ENCODE measurements at places on chromosomes 4 and X.

DNA sequence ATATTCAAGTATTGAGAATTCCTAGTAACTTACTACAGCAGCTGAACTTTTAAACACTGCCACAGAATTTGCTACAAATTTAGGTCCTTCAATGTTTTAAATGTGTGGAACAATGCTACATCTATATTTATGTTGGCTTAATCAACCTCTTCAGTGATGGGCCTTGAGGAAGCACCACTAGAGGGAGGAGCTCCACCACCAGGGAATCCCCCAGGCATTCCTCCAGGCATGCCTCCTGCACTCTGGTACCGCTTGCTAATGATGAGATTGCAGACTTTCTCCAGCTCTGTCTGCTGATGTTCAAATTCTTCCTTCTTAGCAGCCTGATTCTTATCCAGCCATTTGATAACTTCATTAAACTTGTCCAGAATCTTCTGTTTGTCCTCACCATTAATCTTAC lies 190.8 kb downstream of the HTR2C start:
- DNase-seq, result no peak

DNA sequence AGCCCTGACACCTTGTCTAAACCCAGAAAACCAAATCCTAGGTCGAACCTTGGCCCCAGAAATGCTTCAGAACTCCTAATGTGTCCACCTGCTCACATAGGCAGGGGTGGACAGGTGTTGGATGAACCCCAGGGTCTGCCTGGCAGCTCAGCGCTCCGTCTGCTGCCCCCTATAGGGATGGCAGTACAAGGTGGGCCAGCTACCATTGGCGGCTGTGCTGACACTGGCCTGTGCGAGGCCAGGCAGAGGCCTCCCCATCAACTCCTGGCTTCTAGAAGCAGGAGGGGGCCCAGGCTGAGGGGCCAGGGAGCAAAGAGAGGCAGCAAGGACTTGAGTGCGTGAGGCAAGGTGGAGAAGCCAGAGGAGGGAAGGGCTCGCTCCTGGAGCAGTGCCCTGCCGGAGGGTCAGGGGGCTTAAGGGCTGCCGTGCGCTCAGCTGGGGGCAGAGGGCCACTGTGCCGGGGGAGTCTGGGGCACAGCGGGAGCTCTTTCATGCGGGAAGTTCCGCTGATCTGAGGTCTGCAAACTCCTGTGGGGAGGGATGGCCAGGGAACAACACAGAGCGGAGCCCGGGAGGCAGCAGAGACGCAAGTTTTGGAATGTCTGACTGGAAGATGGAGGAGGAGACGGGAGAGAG lies 20.6 kb downstream of the CCNQ start:
- no peak for DNase-seq

GRCh38 chrX:72568406-72569092 lies 4.1 kb downstream of the HDAC8 start:
- no peak for DNase-seq

DNA sequence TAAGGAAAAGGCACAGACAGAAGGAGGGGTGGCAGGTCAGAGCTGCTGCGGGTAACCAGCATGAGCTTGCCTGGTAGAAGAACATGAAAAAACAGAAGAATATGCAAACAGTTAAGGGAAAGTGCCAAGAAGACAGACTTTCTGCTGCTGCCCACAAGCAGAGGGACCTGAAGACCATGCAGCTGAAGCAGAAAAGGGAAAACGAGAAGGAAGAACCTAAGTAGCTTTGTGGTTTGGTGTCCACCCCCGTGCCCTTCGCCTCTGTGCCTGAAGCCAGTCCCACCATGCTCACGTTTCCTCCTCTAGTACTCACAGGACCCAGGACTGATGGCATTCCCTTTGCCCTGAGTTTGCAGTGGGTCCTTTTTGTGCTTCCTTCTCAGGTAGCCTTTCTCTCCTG lies 62.8 kb downstream of the UBA6 start:
- DNase-seq, result no peak

DNA sequence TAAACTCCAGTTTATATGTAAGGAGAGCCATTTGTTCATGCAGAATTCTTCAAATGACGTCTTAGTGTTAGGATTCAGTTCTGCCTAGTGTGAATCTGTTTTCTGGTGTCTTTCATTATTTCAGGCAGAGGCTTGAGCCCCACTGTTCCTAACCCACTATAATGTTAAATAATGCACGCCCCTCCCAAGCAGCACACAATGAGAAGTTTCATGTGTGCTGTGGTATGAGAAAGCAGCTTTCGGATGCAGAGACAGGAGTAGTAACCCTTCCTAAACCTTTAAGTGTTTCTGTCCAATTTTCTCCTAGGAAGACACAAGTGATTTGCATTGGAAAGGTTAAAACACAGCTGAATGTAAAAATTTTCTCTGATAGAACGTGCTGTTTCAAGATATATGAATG lies 54.5 kb downstream of the TRIM2 start:
- no peak for DNase-seq

GRCh38 chrX:9555354-9555753 lies 90.5 kb downstream of the TBL1X start:
- DNase-seq, result no peak

DNA sequence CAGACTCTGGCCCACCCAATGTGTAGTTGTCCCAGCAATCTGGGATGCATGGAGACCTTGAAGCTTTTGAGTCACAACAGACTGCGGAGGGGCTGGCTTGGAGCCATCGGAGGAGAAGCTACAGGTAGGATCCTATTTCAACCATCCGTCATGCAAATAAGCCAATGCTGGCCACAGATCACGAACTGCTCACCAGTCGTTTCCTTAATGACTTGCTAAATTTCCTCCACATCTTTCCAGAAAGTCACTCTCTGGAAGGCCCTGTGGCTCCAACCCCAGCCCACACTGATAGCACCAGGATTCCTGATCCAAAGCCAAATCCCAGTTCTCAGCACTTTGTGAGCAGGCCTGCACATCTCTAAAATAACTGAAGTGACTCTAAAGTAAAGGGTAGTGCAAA lies 321.3 kb downstream of the RAB28 start:
- DNase-seq, result no peak

GRCh38 chr4:161929956-161930355 lies 233.8 kb downstream of the FSTL5 start:
- DNase-seq, result no peak

DNA sequence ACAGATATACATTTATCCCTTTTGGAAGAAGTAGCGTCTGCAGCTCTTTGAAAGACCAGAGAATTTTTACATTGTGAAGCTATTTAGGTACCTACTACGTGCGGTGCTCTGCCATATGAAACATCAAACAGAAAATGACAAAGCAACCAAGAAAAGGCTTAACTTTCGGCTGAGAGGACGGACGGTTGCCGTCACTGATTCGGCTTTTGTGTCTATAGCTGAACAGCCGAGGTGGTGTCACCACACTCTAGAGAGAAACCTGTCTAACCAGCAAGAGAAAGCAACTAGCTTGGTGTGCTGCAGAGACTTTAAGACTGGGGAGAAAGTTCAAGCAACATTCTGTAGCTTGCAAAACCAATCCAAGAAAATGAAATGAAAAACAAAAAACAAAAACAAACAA lies 145.5 kb downstream of the SHOX start:
- no peak for DNase-seq

- DNase-seq, result no peak
Observed at GRCh38 chr4:113449410-113449974, 312.0 kb downstream of the CAMK2D start.
